Dermis blood vessel endothelial cell (primary cell): ENCODE measurements at places on chromosomes 13 and 19. TPM values are rescaled to one million over a fixed set of nuclear protein-coding genes. Genes with fewer than 3 reads are reported as not detected.

The ZNF382 gene
- total RNA-seq: 5.9 and 7.5 TPM in 2 replicates

The KCNN4 gene
- total RNA-seq: 0.09 and 0.51 TPM in 2 replicates

GRCh38 chr13:91368101-91368500, 20.6 kb downstream of the MIR17HG start:
- DNase-seq: no peak

GRCh38 chr19:18173054-18173571, 500 bp upstream of the IFI30 start:
- no peak for DNase-seq

DNA sequence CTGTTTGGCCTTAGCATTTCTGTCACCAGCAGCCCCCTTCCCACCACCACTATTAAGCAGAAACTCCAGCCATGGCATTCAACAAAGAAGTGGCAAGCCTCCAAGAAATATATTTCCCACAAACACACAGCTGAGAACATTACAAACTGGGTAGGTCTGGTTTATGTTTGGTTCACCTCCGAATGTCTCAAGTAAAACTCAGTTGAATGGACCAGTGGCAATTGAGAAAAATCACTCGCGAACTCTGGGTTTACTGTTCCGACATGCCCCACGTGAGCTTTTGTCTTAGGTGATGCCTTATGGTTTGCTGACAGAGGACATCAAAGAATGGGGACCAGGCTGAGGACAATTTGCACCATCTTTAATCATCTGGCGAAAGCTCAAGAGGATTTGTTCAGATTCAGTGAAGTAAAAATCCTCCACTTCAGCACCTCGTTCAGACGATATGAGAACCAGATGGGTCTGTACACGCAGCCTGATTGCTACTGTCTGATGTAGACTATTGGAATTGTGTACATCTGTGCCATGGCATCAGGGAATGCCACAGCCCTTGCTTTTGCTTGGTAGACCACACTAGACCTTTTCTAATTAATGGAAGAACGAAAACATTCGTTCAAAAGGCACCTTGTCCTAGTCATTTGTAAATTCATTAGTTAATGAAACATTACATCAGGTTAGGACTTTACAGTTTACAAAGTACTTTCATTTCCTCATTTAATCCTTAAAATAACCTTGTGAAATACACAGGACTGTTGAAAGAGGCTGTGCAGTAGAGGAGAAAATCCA, 59.4 kb downstream of the SLC10A2 start:
- no peak for DNase-seq
